ENCODE measurements at places on chromosomes 13 and 19. TPM values are rescaled to one million over a fixed set of nuclear protein-coding genes. Genes with fewer than 3 reads are reported as not detected.

The SLC25A41 gene
- not detected for total RNA-seq

The ZNF837 gene
- 4.5 TPM for total RNA-seq

The FAM124A gene
- total RNA-seq, result 0.97 TPM

The CERS1 gene
- 1.6 TPM for total RNA-seq

The FBXO27 gene
- 0.18 TPM for total RNA-seq

The CD37 gene
- not detected for total RNA-seq

The SOX1 gene
- not detected for total RNA-seq

The ARRDC5 gene
- not detected for total RNA-seq

The CASP14 gene
- not detected for total RNA-seq

The CGB2 gene
- total RNA-seq, result not detected

The ZNF433 gene
- 2.9 TPM for total RNA-seq

The SMIM24 gene
- total RNA-seq, result not detected

Measured in cardiac atrium fibroblast (primary cell).